Tibial nerve (tissue), 4 donors: ENCODE measurements at places on chromosomes 6 and 20.

- no peak for DNase-seq
- no peak overlapping the region for H3K27ac ChIP-seq
- no peaks in the 10 kb centered on the region for H3K27me3 ChIP-seq
- peak overlapping the region; percentile 75 for H3K4me3 ChIP-seq
- H3K4me1 ChIP-seq = peaks cover 11% of the 10 kb centered on the region
These were observed 686 bp downstream of the GINS1 start for GRCh38 chr20:25408170-25408547.

DNA sequence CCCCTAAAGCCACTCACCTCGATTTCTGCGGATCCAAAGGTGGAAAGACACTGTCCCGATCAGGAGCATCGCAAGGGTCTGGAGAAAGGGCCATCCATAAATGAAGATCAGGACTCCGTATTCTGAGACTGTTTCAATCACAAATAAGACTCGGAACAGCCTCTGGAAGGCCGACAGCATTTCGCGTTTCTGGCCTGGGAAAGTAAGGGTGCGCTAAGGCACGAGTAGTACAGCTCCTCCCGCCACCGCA lies 44.6 kb downstream of the DPPA5 start:
- DNase-seq = no peak
- no peak overlapping the region for H3K27ac ChIP-seq
- peaks cover 3% of the 10 kb centered on the region for H3K27me3 ChIP-seq

DNA sequence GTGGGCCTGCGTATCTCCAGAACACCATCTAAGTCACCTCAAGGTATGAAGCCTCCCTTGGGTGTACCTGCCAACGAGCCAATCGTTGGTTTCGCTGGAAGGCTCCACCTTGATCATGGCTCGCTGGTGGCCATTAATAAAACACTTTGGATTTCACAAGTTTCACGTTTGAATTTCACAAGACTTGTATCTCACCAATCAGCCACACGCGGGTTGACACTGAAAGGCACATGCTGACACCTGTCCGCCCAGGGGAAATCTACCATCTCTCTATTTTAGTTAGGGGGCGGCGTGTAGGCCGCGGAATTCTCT lies 586 bp upstream of the HMGA1 start:
- no peaks in the 10 kb centered on the region for H3K36me3 ChIP-seq
- peak overlapping the region; percentile 58 for H3K4me3 ChIP-seq
- H3K27ac ChIP-seq = peak overlapping the region; percentile 78
- no peaks in the 10 kb centered on the region for H3K27me3 ChIP-seq

GRCh38 chr6:15602154-15602553 lies 60.7 kb downstream of the DTNBP1 start:
- H3K27ac ChIP-seq = no peak overlapping the region
- no peak for DNase-seq
- no peaks in the 10 kb centered on the region for H3K27me3 ChIP-seq
- H3K4me1 ChIP-seq = no peaks in the 10 kb centered on the region
- H3K36me3 ChIP-seq = no peaks in the 10 kb centered on the region
- H3K4me3 ChIP-seq = no peak overlapping the region

DNA sequence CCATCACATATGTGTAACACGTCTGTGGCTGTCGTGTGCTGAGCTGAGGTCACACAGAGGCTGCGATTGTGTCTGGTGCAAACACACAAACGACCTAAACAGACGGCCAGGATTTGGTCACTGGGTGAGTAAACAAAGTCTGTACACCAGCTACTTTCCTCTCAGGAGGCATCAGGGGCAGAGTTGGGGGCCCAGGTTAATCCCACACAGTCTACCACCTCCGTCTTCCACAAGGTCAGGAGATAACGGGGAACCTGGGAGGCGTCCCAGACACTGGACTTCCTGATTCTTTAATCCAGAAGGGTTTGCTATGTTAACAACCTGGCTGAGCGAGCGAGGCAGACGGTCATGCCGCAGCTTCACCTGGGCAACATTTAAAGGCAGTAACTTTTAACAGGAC lies 1.5 kb downstream of the DACT2 start:
- no peaks in the 10 kb centered on the region for H3K27me3 ChIP-seq
- H3K4me1 ChIP-seq = no peaks in the 10 kb centered on the region
- no peak for DNase-seq

DNA sequence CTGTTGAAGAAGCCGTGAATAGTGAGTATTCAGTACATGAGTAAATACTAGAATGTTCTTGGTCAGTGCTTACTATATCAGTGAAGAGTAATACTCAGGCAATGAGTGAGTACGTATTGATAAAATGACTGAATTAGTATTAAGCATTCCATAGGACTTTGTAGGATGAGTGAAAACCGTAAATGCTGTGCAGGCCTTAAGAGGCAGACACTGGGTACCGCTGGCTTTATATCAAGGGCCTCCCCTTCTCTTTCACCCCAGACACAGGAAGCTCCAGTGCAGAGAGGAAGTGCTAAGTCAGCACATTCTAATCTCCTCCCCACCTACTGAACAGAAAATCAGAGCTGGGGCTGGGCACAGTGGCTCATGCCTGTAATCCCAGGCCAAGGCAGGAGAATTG lies 24.2 kb downstream of the POFUT1 start:
- peaks cover 11% of the 10 kb centered on the region for H3K36me3 ChIP-seq
- no peak overlapping the region for H3K4me3 ChIP-seq
- H3K27me3 ChIP-seq = no peaks in the 10 kb centered on the region
- no peaks in the 10 kb centered on the region for H3K4me1 ChIP-seq

- H3K4me1 ChIP-seq = peaks cover 7% of the 10 kb centered on the region
- H3K27me3 ChIP-seq = no peaks in the 10 kb centered on the region
These were observed 36.8 kb downstream of the PLN start for GRCh38 chr6:118584911-118585310.

GRCh38 chr20:63000958-63001357 lies 5.8 kb downstream of the BHLHE23 start:
- H3K27ac ChIP-seq = no peak overlapping the region
- no peak overlapping the region for H3K4me3 ChIP-seq
- H3K27me3 ChIP-seq = no peaks in the 10 kb centered on the region
- no peaks in the 10 kb centered on the region for H3K36me3 ChIP-seq

DNA sequence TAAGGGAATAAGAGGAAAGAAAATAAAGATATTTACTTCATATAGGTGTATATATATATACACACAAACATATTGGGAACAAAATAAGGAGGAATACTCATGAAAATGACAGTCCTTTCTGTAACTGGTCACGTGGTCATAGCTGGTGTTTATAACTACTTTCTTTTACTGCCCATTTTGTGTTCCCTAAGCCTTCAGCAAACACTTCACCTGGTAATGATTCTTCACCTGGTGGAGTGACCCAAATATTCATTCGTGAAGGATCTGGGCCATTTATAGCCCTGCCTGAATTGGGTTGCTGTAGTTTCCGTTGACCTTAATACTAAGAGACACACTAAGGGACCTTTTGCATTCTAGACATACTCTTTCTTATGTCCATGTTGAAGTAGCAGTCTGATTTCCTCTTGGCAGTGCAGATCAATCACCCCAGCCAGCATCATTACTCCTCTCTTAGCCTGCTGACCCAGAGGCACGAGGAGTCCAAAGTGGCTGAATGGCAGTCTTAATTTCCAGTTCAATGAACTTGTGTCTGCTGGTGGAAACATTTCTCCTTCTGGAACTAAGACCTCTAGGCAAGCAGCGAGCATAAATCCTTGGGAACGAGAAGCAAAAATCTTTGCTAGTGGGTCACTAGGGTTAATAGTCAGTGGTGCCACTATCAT lies 39.9 kb upstream of the IYD start:
- no peaks in the 10 kb centered on the region for H3K4me1 ChIP-seq
- no peak overlapping the region for H3K27ac ChIP-seq
- H3K4me3 ChIP-seq = no peak overlapping the region
- H3K27me3 ChIP-seq = no peaks in the 10 kb centered on the region
- no peaks in the 10 kb centered on the region for H3K36me3 ChIP-seq
- no peak for DNase-seq

GRCh38 chr6:11718463-11718862 lies 60.1 kb downstream of the ADTRP start:
- H3K4me3 ChIP-seq = no peak overlapping the region
- no peaks in the 10 kb centered on the region for H3K27me3 ChIP-seq
- no peaks in the 10 kb centered on the region for H3K4me1 ChIP-seq
- no peak for DNase-seq
- H3K27ac ChIP-seq = no peak overlapping the region

GRCh38 chr6:41650120-41650519 lies 11.9 kb downstream of the MDFI start:
- no peak for DNase-seq
- H3K36me3 ChIP-seq = no peaks in the 10 kb centered on the region
- H3K4me3 ChIP-seq = no peak overlapping the region
- peaks cover 33% of the 10 kb centered on the region for H3K4me1 ChIP-seq
- no peaks in the 10 kb centered on the region for H3K27me3 ChIP-seq

GRCh38 chr6:6712449-6713403 lies 124.2 kb downstream of the LY86 start:
- peak; percentile 18 for DNase-seq
- H3K27me3 ChIP-seq = no peaks in the 10 kb centered on the region
- H3K27ac ChIP-seq = peak overlapping the region; percentile 43

- peaks cover 5% of the 10 kb centered on the region for H3K27me3 ChIP-seq
- no peaks in the 10 kb centered on the region for H3K36me3 ChIP-seq
- no peak overlapping the region for H3K4me3 ChIP-seq
- no peaks in the 10 kb centered on the region for H3K4me1 ChIP-seq
- H3K27ac ChIP-seq = no peak overlapping the region
These were observed 71.0 kb downstream of the EDN3 start for GRCh38 chr20:59371431-59371830.

DNA sequence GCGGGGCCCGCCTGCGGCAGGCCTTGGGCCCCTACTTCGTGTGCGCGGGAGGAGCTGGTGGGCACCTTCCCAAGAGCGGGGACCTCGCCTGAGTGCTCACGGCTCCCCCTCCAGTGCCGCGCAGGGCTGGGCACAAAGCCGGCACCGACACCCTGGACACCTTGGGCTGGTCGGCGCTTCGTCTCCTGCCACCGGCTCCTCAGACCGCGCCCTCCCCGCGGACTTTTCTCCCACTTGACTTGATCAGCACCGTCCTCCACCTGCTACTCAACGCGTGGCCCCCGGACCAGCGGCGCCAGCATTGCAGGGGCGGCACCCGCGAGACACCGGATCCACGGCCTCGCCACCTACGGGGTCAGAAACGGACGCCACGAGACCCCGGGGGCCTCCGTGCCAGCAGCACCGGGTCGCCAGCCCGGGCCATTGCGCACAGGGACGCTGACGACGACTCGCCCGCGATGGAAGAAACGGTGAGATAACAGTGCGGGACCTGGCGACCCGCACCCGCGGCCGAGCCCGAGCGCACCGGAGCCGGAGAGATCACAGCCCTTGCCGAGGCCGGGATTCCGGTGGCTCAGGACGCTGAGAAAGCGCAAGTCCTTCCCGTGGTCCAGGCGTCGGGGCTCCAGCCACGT lies 154.2 kb downstream of the DLL1 start:
- no peaks in the 10 kb centered on the region for H3K36me3 ChIP-seq
- no peaks in the 10 kb centered on the region for H3K27me3 ChIP-seq
- no peak for DNase-seq
- H3K27ac ChIP-seq = no peak overlapping the region

DNA sequence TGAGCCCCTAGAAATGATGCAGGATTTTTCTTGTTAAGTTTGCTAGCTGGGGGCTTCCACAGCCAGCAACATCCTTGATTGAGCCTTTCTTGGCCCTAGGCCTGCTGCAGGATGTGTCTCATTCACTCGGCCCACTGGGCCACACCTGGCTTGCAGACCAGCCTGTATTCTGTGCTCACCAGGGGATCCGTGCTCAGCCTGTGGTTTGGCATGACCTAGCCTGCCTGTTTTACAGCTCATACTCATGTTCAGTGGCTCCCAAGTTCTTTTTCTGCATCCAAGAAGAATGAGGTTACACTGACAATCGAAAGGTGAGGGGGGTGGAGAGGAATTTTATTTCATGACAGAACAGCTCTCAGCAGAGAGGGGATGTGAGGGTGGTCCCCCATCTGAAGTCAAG lies 263.4 kb downstream of the RIMS1 start:
- H3K4me3 ChIP-seq = no peak overlapping the region
- DNase-seq = no peak
- H3K27ac ChIP-seq = no peak overlapping the region
- H3K4me1 ChIP-seq = no peaks in the 10 kb centered on the region
- no peaks in the 10 kb centered on the region for H3K27me3 ChIP-seq

GRCh38 chr20:63703471-63703975 lies 4.3 kb downstream of the ARFRP1 start:
- DNase-seq = no peak
- peaks cover 31% of the 10 kb centered on the region for H3K4me1 ChIP-seq
- no peak overlapping the region for H3K4me3 ChIP-seq
- H3K36me3 ChIP-seq = no peaks in the 10 kb centered on the region
- no peaks in the 10 kb centered on the region for H3K27me3 ChIP-seq

DNA sequence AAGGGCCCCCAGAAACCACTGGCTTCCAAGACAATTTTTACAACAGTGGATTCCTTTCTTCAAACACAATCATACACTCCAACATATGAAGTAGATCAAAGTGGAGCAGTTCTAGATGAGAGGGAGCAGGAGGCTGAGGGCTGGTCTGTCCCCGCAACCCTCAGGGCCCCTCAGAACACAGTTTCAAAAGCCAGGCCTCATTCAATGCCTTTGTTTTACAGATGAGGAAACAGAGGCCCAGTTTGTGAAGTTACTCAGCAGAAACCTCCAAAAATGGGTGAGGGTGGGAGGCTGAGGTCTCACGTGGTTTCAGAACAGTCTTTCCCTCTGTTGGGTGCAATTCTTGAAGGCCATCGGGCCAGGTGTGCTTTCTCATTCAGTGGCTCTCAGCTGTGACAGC lies 134.9 kb downstream of the SCML4 start:
- DNase-seq = no peak
- no peaks in the 10 kb centered on the region for H3K4me1 ChIP-seq
- H3K27me3 ChIP-seq = no peaks in the 10 kb centered on the region
- no peak overlapping the region for H3K27ac ChIP-seq
- H3K36me3 ChIP-seq = no peaks in the 10 kb centered on the region

GRCh38 chr20:3163099-3164042 lies 3.7 kb upstream of the FASTKD5 start:
- DNase-seq = no peak
- H3K27me3 ChIP-seq = no peaks in the 10 kb centered on the region
- H3K27ac ChIP-seq = no peak overlapping the region

DNA sequence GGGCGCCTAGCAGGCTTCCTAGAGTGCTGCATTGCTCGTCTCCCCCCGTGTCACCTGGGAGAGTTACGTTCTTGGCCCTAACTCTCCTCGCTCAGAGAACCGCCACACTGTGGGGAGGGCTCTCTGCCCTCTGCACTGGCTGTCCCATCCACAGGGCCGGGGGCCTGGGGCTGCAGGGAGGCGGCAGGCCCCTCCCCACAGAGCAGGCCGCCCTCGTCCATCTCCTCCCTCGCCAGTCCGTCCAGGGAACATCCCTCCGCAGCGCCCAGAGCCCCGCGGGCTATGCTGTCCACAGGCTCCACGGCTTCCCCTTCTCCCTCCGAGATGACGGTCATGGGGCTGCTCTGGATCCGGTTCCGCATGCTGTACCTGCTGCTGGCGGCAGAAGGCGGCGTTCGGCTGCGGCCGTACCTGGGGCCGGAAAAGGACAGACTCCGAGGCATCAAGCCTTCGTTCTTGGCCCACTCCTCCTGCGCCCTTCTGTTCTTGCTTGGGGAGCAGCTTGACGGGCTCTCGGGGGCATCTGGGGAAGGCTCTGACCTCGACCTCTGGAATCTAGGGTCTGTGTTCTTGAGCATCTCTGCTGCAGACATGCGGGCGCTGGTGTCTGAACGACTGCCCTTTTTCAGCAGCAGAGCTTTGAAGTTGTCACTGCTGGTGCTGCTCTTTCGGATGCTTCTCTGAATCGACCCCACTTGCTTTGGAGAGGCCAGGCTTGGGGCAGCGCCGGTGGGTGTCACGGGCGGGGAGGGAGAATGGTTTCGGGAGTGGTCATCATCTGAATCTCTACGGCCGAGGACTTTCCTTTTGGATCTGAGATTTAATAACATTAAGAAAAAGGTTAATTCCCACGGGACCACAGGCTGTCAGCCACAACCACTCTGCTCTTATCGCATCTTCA lies 20.2 kb downstream of the HEBP2 start:
- H3K27ac ChIP-seq = no peak overlapping the region
- H3K4me1 ChIP-seq = no peaks in the 10 kb centered on the region
- no peaks in the 10 kb centered on the region for H3K36me3 ChIP-seq
- no peak overlapping the region for H3K4me3 ChIP-seq
- DNase-seq = no peak
